ENCODE measurements at places on chromosomes 5 and 9. TPM values are rescaled to one million over a fixed set of nuclear protein-coding genes. Genes with fewer than 3 reads are reported as not detected.

Gene PTBP3
- 22.6 TPM for total RNA-seq

Gene PIP5K1B
- not detected for total RNA-seq

Gene DDX4
- total RNA-seq = 0.28 TPM

Gene FGFR4
- 0.56 TPM for total RNA-seq

Gene CEL
- under 0.01 TPM for total RNA-seq

Gene ECSCR
- total RNA-seq = 3.4 TPM

Gene CDC20B
- total RNA-seq = 0.56 TPM

Gene EFNA5
- 2.5 TPM for total RNA-seq

Gene NOL8
- 25.1 TPM for total RNA-seq

Gene PROP1
- total RNA-seq = not detected

Gene TMEM232
- total RNA-seq = 4.8 TPM

Gene FOXD4
- total RNA-seq = 0.19 TPM

Gene PIP5KL1
- 2.0 TPM for total RNA-seq

Gene GKAP1
- total RNA-seq = 0.56 TPM

Gene FCN2
- not detected for total RNA-seq

All from regular cardiac myocyte (primary cell).